ENCODE measurements at places on chromosomes 7 and 10. TPM values are rescaled to one million over a fixed set of nuclear protein-coding genes. Genes with fewer than 3 reads are reported as not detected.

DNA sequence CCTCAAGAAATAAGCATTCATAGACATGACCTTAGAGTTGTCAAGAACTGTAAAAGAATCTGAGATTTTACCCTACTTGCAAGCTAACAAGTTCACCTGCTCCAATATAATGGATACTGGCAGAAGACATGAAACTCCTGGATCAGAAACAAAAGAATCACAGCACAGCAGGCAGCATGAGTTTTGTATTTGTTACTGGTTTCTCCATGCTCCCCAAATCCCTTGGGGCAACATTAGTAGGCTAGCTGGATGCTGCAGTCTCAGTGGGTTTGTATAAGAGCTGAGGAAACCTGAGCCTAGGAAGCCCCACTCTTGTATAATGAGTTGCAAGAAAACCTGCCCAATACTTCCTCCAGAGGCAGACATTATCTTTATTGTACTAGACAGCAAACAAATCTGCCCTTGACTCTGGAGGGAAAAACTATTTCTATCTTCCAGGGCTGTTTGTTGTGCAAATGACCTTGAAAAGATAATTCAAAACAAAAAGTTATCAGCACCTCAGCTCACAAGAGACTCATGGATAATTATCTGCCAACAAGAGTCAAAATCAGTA is 64.8 kb downstream of the ABLIM1 start:
- DNase-seq, result no peak

GNAI1 gene
- total RNA-seq, result 37.2 TPM

GRCh38 chr7:111931958-111932357 is 274.2 kb downstream of the DOCK4 start:
- DNase-seq, result no peak

DNA sequence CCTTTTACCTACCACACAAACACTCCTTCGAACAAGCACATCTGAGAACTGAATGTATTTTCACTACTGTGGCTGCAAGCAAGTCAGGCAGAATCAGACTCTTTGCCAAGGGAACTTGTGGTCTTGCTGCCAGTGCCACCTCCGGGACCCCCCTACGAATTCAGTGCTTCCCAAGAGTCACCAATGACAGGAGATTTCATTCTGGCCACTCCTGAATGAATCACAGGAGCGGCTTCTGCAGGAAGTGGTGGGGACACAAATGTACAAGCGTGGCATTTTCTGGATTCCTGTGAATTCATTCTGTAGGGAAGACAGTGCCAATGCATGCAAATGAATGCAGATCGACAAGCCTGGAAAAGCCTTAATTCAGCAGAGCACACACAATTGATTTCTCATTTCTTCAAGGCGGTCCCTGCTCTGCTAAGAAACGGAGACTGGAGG is 161.2 kb downstream of the CAMK1D start:
- DNase-seq, result no peak

BMPER gene
- 6.7 TPM for total RNA-seq

- no peak for DNase-seq
These were observed 7.3 kb upstream of the ZNF777 start for GRCh38 chr7:149468208-149468607.

GRCh38 chr10:74227697-74228424 is 76.8 kb downstream of the ADK start:
- DNase-seq, result peak; percentile 60

DNA sequence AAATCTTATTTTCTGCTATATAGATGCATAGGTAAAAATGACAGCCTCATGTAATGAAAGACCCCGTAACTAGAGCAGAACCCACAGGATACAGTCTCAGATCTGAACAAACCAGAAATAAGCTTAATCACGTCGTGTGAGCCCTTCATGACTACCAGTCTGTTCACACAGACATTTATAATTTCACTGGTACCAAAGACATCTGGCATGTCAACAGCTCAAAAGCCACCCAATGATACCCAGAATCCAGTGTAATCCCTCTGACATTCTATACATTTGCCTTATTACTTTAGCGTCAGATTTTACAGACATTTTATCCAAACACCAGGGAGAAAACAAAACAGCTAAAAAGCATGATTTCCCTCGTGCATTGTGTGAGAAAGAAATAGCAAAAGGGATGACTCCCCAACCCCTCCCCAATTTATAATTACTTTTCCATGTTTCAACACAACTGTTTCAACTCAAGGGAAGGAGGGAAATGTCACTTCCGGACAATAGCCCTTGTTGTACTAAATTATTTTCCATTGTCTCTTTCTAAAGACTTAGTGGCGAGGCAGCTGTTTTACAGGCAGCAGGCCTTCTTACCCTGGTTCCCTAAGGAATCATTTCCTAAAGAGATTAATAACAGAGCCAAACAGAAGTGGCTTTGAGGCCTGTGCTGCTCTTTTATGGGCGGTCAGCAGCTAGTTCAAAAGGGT is 33.2 kb downstream of the DOCK4 start:
- DNase-seq, result peak; percentile 79

GIMAP8 gene
- total RNA-seq, result 4.9 TPM

DNAAF5 gene
- 14.3 TPM for total RNA-seq

SUN3 gene
- total RNA-seq, result not detected

CPXM2 gene
- 3.9 TPM for total RNA-seq

- no peak for DNase-seq
These were observed 1181.6 kb downstream of the DNAJB9 start for GRCh38 chr7:109751241-109751640.

MSMB gene
- not detected for total RNA-seq

- DNase-seq, result no peak
These were observed 64.6 kb upstream of the STEAP1B start for GRCh38 chr7:22564511-22565045.

ADCY1 gene
- 7.1 TPM for total RNA-seq

DNA sequence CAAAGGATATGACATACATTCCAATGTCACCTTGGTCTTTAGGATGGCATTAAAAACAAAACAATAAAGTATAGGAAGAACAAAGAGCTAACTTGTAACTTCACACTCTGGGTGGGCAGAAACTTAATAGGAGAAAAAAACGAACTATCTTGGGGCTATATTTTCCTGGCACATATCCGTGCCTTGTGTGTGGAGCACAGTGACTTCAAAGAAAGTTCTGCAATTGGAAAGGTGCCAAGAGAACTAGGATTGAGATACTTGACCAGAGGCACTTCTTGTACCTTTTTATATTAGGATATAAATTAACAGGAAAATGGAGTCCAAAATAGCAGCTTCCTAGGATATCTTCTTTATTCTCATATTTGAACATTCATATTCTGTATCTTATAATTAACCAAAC is 148.4 kb downstream of the SEMA3D start:
- DNase-seq, result no peak

- peak; percentile 60 for DNase-seq
These were observed 86.6 kb downstream of the ITGB8 start for GRCh38 chr7:20417260-20417659.

PDZD8 gene
- 9.7 TPM for total RNA-seq

SND1 gene
- 91.0 TPM for total RNA-seq

ANXA8L1 gene
- total RNA-seq, result not detected

GRCh38 chr10:129949411-129949810 is 14.7 kb downstream of the EBF3 start:
- no peak for DNase-seq

- DNase-seq, result no peak
These were observed 112.8 kb downstream of the BAMBI start for GRCh38 chr10:28790146-28790545.

PITRM1 gene
- 44.0 TPM for total RNA-seq

DNA sequence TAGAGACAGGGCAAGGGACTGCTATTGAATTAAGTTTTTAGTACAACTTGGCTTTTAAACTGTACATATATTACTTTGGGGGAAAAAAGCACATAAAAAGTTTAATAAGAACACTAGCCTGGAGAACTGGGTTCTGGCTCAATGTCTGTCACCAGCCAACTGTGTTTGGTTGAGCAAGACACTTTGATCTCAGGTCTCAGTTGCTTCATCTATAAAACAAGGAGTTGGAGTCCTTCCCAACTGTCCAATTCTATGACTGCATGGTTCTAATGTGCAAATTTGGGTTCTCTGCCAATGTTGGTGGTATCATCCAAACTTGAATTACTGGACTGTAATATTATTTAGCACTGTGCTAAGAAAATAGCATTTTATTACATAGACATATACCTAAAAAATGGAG is 50.3 kb downstream of the ATXN7L1 start:
- no peak for DNase-seq

- no peak for DNase-seq
These were observed 50.4 kb downstream of the ADD3 start for GRCh38 chr10:110058212-110058611.

GRCh38 chr10:97483921-97484320 is 14.3 kb downstream of the MMS19 start:
- peak; percentile 81 for DNase-seq

GRCh38 chr10:110507346-110507745 is 9.6 kb downstream of the DUSP5 start:
- DNase-seq, result no peak

GRCh38 chr10:3482200-3482993 is 302.6 kb downstream of the KLF6 start:
- peak; percentile 88 for DNase-seq

GRCh38 chr10:90047243-90047729 is 345.9 kb downstream of the KIF20B start:
- DNase-seq, result no peak

SORCS1 gene
- total RNA-seq, result 2.4 TPM

DNA sequence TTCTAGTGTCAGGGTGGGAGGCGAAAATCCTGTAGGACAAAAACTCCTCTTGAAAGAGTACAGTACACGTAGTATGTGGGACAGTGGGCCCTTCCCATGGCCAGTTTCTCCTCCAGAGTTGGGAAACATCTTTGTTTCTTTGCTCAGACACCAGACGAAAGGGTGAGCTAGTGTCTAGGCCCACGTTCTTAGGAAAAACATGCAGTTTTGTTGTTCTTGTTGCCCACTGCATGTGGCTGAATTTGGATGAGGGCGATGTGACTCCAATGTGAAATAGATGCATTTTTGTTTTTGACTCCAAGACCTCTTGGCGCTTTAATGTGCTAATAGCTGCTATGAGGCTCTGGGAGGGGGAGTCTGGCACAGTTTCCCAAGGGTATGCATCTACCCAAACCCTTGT is 100.8 kb downstream of the ATXN7L1 start:
- no peak for DNase-seq

- DNase-seq, result no peak
These were observed 5.4 kb upstream of the GLI3 start for GRCh38 chr7:42242381-42242780.

SKIDA1 gene
- 2.6 TPM for total RNA-seq

PODXL gene
- total RNA-seq, result 35.5 TPM

DNA sequence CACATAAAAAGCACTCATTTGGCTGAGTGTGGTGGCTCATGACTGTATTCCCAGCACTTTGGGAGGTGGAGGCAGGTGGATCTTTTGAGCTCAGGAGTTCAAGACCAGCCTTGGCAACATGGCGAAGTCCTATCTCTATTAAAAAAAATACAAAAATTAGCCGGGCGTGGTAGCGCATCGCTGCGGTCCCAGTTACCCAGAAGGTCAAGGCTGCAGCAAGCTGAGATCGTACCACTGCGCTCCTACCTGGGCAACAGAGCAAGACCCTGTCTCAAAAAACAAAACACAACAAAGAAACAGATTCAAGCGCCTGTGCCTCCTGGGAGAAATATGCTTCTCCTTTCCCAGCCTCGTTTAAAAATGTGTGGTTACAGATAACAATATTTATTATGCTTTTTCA is 2.2 kb upstream of the ABCF2 start:
- DNase-seq, result no peak

DNA sequence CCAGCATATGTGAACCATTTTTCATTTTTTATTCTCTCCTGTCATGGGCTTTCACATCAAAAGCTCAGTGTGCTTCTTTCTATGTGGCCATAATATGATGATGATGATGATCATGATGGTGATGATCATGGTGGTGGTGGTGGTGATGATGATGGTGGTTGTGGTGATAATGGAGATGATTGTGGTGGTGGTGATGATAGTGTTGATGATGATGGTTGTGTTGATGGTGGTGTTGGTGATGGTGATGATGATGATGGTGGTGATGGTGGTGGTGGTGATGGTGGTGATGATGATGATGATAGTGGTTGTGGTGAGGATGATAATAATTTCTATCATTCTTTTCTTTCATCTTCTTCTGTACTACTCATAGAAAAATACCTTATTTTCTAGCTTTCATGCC is 413.1 kb upstream of the VSTM2A start:
- no peak for DNase-seq

TUBB8 gene
- 0.09 TPM for total RNA-seq

DNA sequence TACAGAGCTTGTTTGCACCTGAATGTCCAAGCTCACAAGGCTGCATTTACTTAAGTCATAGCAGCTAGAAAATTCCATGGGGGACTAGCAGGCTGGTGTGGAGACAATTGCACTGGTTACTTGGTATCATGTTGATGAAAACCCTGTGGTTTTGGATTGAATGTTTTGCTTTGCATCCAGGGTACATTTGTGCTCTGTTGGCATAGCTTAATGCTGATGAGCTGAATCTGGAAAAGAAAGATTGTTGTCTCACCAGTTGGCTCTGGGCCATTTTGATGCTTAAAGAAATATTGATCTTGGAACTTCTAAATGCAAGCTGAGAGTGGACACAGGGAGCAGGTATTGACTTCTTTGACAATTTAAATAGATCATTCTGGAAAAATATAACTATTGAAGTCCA is 122.5 kb upstream of the MBL2 start:
- no peak for DNase-seq

- DNase-seq, result no peak
These were observed 72.0 kb downstream of the DOCK1 start for GRCh38 chr10:126977216-126977615.

All from muscle of leg (tissue), 16 donors.